ENCODE measurements at places on chromosomes 16 and 17.

DNA sequence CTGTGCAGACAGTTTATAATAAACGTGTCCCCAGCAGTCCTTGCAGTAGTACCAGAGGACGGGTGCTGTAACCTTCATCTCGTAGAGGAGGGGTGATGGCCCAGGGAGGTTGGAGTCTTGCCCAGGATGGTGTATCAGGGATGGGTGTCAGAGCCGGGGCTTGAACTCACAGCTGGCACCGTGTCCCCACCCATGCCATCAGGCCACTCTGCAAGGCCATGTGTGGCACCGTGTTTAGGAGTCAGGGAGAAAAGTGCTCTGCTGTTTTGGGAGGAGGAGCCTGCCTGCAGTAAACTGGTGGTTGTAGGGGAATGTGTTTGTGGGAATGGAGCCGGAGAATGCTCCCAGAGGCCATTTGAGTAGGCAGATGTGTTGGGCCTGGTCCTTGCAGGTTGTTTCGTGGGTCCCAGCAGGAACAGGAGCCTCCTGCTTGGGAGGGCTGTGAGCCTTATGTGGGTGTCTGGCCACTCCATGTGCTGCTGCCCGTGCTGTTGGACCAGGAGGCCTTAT, 1.7 kb downstream of the ADORA2B start:
- DNase-seq: no peak

DNA sequence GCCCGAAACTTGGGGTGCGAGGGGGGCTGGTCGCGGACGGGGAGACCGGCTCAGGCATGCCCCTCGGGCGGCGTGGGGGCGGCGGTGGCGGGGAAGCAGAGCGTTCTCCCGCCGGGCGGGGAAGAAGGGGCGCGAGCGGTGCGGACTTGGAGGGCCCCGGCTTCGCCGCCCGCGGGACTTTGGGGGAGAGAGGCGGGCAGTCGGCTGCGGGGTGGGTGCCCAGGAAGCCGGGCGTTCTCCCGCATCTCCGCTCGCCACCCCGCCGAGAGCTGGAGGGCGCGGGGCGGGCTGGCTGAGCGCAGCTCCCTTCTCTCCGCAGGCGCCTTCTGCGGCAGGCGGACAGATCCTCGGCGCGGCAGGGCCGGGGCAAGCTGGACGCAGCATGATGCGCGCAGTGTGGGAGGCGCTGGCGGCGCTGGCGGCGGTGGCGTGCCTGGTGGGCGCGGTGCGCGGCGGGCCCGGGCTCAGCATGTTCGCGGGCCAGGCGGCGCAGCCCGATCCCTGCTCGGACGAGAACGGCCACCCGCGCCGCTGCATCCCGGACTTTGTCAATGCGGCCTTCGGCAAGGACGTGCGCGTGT, 772 bp downstream of the NTN1 start:
- DNase-seq: peak; percentile 23

DNA sequence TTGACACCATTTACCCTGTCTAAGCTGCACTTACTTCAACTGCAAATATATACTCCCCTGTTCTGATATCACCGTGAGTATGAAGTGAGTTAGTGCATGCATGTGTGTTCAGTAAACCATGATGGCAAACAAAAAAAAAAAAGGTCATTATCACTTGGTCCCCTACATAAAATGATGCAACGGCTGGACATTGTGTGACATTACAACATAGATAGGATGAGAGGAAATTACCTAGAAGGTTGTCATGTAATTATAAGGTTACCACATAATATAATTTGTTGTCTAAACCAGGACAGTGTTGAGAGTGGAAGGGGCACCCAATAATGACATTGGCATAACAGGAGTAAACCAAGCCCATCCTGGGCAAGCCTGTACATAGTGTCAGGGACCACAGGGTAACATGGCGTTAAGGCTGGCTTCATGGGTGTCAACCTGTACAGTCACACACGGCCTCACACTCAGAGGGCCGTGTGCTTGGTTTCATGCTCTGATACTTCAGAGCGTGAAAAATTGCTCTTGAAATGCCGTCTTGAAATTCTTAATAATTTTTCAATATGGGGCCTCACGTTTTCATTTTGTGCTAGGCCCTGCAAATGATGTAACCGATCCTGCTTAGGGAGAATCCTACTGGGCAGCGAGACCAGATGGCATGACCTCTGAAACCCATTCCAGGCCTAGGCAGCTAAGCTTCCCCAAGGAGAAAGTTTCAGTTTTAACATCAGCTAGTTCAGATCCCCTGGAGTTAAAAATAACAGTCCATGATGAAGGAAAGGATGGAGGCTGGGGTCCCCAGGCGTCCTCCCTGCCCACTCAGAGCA, 106.1 kb downstream of the AXIN2 start:
- DNase-seq: no peak

- DNase-seq: no peak
Measured at GRCh38 chr17:79792984-79793923, 3.6 kb downstream of the CBX8 start.

- DNase-seq: no peak
Measured at GRCh38 chr16:89455178-89455577, 35.2 kb downstream of the ANKRD11 start.

GRCh38 chr17:20085283-20085845, 76.2 kb downstream of the SPECC1 start:
- no peak for DNase-seq

- no peak for DNase-seq
Measured at GRCh38 chr17:13055131-13055530, 37.3 kb upstream of the ELAC2 start.

DNA sequence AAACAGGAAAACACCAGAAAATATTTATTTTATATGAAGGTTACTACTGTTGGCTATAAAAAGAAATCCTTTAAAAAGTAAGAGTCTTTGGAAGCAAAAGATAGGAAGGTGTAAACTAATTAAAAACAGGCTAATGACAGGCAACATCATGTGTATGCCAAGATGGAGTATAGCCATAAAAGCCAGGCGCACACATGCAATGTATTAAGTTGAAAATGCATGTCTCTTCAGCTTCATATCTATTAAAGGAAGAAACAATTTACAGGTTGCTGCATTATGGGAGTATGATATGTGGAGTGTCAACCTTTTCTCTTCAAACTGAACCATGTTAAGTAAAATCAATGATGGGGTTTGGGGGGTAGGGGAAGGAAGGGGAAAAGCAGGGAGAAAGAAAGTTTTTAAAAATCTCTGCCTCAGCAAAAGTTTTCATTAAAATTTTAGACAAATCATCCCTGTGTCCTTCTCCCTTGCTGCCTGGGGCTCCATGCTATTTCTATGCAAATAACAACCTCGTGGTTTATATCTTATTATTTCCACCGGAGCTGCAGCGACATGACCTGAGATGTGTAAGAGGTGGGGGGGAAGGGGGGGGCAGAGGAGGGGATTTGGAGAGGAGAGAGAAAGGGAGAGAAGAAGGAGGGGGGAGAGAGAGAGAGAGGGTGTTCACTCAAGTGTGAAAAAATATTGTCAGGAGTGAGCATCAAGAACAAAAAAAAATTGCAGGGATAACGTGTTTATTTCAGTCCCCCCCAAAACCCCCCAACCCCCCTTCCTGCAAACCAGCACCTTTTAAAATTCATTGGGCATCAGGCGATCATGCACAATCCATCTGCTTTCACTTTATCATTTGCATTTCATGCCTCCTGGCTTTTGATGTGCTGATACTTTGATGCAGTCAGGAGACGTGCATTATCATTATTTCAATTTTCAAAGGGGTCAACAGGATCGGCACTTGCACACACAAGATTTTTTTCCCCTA, 197.6 kb downstream of the AATF start:
- DNase-seq: no peak

- peak; percentile 86 for DNase-seq
Measured at GRCh38 chr17:7841915-7842379, 7.9 kb downstream of the KDM6B start.

DNA sequence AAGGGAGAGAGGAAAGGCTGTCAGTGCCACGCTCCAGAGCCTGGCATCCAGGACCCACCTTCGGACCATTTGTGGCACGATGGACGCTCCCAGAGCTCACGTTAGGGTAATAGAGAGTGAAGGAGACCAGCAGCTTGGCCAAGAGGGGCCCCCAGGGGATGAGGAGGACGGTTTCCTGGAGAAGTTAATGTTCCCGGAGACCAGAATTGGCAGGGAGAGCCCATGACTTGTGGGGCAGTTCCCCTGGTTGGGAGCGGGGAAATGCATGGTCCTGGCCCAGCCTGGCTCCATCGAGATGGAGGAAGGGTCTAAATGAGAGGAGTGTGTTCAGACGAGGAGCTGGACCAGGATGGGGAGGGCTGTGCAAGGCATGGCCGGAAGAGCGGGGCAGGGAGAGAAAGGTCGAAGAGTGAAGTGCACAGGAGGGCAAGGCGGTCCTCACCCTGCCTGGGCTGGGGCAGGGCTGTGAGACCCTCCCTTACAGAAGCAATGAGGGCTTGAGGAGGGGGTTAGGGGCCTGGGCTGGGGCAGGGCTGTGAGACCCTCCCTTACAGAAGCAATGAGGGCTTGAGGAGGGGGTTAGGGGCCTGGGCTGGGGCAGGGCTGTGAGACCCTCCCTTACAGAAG, 2.9 kb upstream of the HIC1 start:
- DNase-seq: no peak

- peak; percentile 58 for DNase-seq
Measured at GRCh38 chr16:20411055-20411454, 1.7 kb downstream of the ACSM5 start.

DNA sequence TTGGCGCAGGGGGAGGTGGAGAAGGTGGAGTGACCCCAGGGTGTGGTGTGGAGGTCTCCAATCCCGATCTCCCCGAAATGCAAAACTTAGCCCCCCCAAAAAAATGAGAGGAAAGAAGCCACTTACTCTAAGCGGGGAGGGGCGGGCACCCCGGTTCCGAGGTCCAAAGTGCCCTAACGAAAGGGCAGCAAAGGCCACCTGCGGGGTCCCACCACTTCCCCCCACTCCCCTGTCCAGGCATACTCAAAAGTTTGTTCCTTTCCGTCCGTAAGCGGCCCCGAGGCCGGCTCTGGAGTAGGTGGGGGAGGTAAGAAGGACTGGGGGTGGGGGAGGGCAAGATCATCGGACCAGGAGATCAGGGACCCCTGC, 1.1 kb downstream of the TOX3 start:
- no peak for DNase-seq
